ENCODE measurements at places on chromosomes 12 and 14.

DNA sequence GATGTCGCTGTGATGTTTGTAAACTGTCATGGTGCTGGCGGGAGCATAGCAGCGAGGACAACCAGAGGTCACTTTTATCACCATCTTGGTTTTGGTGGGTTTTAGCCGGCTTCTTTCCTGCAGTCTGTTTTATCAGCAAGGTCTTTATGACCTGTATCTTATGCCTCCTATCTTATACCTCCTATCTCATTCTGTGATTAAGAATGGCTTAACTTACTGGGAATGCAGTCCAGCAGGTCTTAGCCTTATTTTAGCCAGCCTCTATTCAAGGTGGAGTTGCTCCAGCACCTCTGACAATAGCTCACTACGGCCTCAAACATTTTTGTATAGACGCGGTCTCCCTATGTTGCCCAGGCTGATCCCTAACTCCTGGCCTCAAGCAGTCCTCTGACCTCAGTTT is 53.7 kb downstream of the B4GALNT3 start:
- no peak for DNase-seq

DNA sequence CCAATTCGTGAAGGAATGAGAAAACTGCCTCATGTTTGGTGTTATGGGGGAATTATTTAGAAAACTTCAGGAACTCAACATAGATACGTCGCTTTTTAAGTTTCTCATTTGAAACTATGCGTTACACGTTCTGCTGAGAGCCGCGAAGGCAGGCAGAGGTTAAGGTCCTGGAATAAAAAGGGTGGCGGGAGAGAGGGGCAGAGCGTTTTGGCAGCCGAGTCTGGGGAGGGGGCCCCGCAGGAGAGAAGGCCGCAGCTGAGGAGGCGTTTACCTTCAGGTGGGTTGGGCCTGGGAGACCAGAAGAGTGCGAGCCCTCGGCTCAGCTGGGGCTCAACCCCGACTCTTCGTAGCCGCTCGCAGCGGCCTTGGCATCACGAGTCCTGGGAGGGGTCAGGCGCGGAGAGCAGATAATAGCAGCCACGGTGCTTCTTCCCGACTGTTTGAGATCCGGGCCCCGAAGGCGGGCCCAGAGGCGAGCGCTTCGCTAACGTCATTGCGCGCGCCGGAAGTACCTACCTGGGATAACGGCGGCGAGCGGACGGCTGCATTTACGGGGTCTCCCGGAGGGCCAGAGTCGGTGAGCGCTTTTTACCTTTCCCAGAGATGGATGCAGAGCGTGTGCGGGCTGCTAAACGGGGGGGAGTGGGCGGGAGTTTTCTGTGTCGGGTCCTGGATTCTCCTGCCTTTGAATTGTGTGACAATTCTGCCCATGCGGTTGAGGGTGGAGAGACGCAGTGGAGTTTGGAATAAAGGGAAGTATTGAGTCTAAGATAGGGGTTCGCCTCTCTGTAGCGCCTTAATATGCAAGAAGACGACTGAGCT is at the start of the genes PPHLN1 and ZCRB1:
TSS of gene PPHLN1 (plus strand) at position 515 of the 822 bp plus-strand sequence. CDS start 9,736 bp downstream, outside the sequence.
TSS of gene ZCRB1 (minus strand) at position 442 of the 822 bp plus-strand sequence. CDS start 1,992 bp downstream, outside the sequence.
- DNase-seq: peak; percentile 83

GRCh38 chr12:104263580-104264358 is 39.8 kb upstream of the EID3 start:
- peak; percentile 77 for DNase-seq

DNA sequence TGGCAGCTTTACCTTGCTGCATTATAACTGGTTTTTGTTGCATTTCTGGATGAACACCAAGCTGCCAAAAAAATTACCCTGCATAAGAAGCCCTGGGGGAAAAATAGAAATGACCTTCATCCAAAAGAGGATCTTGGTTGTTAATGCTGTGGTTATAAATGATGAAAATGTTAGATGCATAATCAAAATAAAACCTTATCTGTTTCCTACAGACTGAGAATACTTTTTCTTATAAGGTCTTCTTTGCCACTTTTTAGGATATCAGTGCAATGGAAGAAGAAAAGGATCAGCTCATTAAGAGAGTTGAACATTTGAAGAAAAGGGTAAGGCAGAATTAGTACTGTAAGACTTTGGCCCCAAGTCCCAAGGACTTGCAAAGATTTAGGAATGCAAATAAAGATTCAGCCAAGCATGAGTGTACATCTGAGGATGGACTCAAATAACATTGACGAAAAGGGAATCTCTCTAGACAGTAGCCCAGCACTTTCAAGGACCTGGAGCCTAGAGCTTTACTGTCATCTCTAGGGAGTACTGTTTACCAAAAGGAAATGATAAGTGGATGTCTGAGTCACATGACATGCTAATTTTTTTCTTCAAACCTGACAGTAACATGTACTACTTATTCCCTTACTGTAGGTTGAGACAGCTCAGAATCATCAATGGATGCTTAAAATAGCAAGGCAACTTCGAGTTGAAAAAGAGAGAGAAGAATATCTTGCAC is 10.7 kb downstream of the IFT81 start:
- DNase-seq: no peak

DNA sequence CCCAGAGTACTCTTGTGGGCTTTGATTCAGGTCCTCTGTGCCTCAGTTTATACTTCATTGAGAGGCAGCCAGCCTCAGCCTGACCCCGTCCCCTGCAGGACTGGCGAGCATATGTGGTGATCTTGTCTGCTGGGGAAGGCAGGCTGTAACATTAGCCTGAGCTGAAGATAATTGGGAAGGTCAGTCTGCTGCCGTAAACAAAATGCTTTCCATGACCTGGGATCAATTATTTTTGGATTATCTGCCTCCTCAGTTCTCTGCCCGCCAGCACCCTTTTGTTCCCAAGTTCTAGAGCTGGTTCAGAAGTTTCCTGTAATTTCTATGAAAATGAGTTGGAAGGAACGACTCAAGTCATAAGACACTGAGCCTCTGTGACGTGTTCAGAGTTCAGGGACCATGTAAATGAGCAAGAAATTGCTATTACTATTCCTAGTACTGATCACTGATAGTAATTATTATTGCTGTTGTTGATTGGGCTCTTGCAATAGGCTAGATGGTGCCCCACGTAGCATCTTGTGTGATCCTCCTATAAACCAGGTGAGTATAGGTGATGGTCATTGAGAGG is 4.5 kb downstream of the ORAI1 start:
- no peak for DNase-seq

DNA sequence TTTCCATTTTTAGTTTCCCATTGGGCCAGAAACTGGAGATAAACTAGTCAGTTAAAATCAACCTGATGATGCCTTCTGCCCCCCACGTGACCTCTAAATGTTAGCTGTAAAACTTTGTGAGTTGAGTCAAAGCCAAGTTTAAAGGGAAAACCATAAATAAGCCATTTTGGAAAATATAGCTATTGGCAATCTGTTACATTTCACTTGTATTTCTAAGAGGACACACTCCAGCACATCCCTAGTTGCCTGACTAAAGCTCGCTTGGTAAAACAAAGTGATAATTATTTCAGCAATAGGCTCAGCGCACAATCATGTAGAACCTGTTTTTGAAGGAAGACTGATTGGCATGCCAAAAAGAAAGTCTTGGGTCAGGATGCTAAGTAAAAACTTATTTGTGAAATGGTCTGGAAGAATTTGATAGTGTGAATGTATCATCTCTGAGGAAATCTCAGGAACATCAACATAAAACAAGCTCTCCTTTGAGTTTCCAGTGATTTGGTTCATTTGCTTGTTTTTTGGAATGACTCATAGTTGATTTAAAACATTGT is 49.2 kb upstream of the AEBP2 start:
- DNase-seq: no peak

- DNase-seq: peak; percentile 27
Measured at GRCh38 chr12:32107359-32108267, 966 bp downstream of the BICD1 start.

GRCh38 chr12:96195845-96196451 is 1.8 kb downstream of the ELK3 start:
- DNase-seq: peak; percentile 28

DNA sequence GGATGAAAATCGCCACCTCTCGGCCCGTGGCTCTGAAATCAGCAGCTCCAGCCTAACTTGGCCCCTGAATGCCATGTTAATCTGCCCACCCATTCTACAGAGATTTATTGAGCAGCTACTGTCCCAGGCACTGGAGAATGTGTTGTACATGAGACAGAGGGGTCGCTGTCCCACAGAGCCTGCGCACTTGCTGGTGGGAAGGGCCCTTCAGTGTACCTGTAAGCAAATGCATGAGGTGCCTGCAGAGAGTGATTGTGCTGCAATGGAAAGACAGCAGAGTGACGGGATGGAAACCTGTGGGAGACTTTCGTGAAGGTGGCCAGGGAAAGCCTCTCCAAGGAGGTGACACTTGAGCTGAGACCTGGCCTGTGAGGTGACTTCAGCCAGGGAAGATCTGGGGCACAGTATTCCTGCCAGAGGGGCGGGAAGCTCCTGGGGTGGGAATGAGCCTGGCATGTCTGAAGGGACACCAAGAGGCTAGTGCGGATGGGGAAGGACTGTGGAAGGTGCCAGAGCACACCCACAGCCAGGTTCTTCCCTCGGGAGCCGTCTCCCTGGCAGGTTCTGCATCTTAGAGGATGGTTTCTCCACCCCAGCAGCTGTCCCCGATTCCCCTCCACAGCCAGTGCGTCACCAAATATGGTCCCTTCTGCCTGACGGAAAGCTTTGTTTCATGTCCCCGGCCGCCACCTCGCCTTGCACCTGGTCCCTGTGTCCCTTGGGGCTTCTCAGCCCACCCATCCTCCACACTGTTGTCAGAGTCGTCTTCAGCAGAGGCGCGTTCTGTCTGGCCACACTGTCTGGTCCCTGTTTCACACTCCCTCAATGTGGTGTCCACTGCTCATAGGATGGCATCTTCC is 8.7 kb downstream of the SMIM41 start:
- no peak for DNase-seq

GRCh38 chr14:28247491-28247890 is 519.1 kb upstream of the FOXG1 start:
- DNase-seq: no peak

DNA sequence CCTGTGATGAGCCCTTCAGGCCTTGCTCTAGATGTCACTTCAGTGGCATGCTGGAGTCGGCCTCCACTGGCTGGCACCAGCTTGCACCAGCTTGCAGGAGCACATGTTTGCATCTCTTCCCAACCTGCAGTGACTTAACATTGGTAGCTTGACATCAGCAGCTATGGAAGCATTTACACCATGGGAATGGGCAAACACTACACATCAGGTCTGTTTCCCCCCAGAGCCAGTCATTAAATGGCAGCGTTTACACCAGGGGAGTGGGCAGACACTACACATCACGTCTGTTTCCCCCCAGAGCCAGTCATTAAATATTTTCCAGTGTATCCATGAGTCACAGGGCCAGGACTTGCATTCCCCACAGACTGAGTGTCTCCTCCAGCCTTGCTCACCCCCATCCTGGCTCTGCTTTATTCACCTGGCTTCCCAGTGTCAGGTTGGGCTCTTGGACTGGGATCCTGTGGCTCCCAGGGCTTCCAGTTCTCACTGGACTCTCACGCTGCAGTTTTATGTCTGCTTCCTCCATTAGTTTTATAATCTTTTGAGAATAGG is 51.6 kb upstream of the VRK1 start:
- no peak for DNase-seq

DNA sequence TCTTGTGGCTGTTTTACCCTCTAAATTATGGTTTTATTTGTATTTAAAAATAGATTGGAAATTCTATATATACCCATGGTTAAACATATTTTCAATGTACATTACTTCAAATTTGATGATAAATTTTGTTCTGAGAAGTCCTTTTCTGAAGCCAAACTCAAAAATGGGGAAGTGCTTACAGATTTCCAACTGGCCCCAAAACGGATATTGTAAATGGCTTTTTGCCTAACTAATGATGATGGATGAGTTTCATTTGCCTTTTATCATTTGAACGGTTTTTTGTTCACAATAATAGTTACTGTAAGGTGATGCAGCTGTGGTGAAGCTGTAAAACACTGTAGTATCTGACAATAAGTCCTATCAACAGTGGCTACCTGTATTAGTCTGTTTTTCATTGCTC is 136.9 kb downstream of the FUT8 start:
- no peak for DNase-seq

DNA sequence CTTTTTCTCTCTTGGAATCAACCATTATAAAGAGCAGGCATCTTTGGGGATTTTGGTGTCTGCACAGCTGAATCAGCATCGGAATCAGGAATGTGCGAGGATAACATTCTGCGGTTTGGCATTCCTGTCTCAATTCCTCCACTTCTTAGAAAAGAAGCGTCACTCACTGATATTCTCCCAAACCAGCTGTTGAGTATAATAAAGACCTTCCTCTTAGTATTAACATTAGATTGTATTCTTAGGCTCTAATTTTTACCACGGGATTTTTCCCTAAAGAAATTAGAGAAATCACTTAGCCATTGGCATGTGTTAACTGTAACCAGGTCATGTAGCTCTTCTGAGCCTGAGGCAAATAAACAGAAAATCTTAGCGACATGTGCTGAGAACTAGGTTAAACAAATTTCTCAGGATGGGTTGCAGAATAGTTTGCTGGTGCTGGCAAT is 128.7 kb downstream of the TMX1 start:
- DNase-seq: no peak

DNA sequence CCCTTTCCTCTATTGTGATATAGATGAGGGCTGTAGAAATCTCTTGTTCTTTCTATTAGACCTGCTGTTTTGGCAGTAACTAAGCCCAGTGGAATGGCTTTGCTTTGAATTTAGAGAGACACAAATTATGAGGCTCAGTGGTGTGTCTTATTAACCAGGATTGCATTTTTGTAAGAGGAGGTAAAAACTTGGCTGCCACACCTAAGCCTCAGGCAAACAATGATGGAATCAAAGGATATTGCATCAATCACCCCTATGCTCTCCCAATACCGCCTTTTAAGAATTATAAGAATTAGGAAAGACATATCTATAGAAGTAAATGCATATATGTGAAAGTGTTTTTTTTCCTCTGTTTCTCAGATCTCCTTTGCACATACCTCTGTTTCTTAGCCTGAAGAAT is 63.3 kb downstream of the ACSS3 start:
- no peak for DNase-seq

- no peak for DNase-seq
Measured at GRCh38 chr14:61145034-61145902, 135.9 kb downstream of the TMEM30B start.

GRCh38 chr14:61379639-61380184 is 58.3 kb downstream of the PRKCH start:
- DNase-seq: no peak

- DNase-seq: no peak
Measured at GRCh38 chr12:120981407-120981941, 3.1 kb downstream of the HNF1A start.

DNA sequence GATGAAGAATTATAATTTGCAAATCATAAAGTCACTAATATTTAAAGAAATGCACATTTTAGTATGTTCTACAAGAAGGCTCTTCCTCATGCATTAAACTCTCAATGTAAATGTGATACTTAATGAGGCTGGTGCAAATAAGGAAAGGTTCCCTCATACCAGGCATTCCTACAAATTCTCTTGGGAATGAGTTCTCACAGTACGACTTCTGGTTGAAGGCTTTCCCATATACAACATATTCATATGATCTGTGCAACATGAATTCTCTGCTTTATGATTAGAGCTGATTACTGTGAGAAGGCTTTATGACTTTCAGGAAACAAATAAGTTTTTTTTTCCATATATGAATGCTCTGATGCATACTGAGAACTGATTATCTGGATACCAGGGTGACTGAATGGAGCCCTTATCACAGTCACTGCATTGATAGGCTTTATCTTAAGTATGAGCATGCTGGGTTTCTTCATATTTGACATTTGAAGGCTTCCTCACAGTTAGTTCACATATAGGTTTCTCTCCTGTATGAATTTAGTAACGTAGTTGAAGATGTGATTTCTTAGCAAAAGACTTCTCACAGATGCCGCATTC is 293.9 kb downstream of the RAD51B start:
- no peak for DNase-seq

GRCh38 chr12:6771509-6772330 is 600 bp upstream of the LAG3 start:
- no peak for DNase-seq

GRCh38 chr12:93884794-93885460 is 207.8 kb downstream of the CRADD start:
- no peak for DNase-seq

Measured in inflammatory macrophage treated with lipopolysaccharide for 4 hours (primary cell).